Stimulated activated CD4-positive, alpha-beta T cell treated with anti-CD3 and anti-CD28 coated beads, Interleukin-1b, Interleukin-23, amount 100 ng/mL, for 1 hour (primary cell): ENCODE measurements at places on chromosomes 6 and 20.

DNA sequence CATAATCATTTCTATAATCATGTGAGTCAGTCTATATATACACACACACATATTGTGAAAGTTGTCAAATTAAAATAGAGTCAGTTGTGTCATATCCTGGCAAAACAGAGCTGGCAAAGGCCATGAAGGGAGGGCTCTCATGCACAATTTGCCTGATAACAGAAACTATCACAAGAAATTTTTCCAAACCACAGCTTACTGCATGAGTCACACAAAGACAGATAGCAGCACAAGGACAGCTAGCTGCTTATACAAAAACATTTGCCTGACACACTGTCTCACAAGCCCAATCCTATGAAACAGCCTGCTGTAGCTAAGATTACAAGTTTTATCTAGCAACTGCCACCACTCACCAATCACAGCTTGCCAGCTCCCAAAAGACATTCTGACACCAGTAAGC is 848.5 kb upstream of the MAN1A1 start:
- no peak for DNase-seq

- DNase-seq = no peak
Measured at GRCh38 chr20:61042506-61043385, 209.3 kb upstream of the CDH4 start.

DNA sequence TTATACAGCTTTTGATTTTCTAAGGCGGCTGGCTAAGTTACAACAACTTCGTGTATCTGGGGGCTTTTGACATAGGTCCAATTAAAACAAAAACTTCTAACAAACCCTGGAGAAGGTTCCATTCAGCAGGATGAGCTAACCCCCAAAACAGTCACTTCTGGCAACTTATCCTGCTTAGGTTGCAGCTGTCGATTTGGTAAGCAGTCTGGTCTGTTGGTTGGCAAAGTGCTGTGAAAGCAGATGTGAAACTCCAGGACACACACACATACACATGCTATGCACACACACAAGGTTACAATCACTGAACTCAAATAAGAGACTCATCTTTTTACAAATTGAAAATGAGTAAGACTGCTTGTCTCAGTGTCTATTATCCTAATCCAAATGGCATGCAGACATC is 119.0 kb upstream of the STMND1 start:
- DNase-seq = no peak

DNA sequence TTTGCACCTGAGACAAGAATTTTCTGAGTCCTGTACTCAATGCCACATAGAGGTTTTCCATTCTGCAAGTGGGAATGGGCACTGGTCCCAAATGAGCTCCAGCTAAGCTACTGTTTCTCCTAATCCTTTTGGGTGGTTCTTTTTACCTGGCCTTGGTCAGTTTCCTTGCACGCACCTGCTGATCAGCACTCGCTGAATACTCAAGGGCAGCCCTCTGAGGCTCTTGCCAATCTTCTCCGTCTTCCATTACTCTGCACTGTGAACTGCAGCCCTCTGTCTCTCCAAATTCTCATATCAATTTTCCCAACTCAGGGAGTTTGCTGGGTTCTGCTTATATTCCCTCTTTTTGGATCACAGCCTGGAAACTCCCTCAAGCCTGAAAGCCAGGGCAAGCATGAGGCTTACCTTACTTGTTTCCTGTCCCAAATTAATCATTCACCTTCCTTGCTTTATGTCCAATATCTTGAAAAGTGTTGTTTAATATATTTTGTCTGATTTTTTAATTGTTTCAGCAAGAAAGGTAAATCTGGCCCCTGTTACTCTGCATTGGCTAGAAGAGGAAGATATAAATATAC is 138.0 kb upstream of the TBX18 start:
- no peak for DNase-seq

GRCh38 chr6:130452336-130452735 is 86.5 kb downstream of the TMEM200A start:
- DNase-seq = no peak

- DNase-seq = no peak
Measured at GRCh38 chr6:161105408-161105807, 113.8 kb downstream of the MAP3K4 start.

DNA sequence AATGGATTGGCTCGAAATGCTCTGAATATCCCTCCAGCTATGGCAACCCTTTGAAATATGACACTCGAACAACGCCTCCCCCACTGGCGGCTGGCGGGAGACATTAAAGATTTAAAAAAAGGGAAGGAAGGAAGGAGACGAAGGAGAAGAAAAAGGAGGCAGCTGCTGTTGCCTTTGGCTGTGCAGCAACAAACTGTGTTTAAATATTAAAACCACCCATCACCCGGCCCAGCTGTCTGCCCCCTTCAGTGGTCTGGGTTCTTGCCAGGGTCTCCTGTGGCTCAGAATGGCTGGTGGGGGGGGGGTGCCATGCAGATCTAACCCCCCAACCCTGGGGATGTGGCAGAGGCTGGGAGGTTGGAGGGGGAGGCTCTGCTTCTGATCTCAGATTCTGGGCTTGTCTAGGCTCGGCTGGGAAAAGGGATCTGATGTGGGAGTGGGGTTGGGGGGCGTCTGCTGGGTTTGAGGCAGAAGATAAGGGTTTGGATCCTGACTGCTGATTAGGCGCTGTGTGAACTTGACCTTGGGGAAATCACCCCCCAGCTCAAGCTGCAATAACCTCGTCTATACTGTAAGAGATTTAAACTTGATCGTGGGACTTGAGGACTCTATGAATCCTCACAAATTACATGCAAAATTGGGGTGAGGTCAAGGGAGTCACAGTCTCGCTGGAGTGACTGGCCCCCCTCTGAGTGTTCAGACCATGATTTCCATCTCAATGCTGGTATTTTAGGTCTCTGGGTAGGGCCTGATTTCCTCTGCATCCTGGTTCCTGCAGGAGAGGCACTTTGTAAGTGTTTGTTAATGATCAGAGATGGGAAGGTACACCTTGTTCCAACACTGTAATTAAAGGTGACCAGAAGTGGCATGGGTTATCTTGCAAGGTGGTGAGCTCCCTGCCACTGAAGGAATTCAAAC is 40.3 kb upstream of the BLCAP start:
- no peak for DNase-seq

GRCh38 chr6:40710626-40711330 is 123.6 kb upstream of the LRFN2 start:
- DNase-seq = no peak

GRCh38 chr6:148441454-148441911 is 98.8 kb downstream of the SASH1 start:
- no peak for DNase-seq

GRCh38 chr20:46599227-46599987 is 49.0 kb upstream of the OCSTAMP start:
- DNase-seq = no peak

DNA sequence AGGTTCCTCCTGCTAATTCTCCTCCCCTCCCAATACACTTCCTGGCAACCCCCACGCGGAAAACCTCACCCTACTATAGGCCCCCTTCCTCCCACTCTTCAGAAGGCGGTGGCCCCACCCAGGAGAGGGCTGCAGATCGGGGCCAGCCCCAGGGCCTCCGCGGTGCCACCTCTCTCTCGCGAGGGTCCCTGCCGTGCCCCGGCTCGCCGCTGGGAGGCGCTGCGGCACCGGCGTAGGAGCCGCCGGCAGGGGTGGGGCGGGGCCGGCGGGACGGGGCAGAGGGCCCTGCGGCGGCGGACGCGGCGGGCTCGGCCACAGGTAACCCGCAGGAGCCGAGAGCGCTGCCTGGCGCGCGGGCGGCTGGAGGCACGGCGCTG is at the start of gene ANKRD6:
TSS of gene ANKRD6 (plus strand) at position 278 of the 377 bp plus-strand sequence. CDS start 133,825 bp downstream, outside the sequence.
- DNase-seq = peak; percentile 84

GRCh38 chr20:20224806-20225205 is 143.1 kb upstream of the INSM1 start:
- no peak for DNase-seq

GRCh38 chr6:131368198-131368911 is 204.7 kb upstream of the ARG1 start:
- DNase-seq = no peak

GRCh38 chr6:37920667-37921066 is 101.1 kb downstream of the ZFAND3 start:
- DNase-seq = no peak

DNA sequence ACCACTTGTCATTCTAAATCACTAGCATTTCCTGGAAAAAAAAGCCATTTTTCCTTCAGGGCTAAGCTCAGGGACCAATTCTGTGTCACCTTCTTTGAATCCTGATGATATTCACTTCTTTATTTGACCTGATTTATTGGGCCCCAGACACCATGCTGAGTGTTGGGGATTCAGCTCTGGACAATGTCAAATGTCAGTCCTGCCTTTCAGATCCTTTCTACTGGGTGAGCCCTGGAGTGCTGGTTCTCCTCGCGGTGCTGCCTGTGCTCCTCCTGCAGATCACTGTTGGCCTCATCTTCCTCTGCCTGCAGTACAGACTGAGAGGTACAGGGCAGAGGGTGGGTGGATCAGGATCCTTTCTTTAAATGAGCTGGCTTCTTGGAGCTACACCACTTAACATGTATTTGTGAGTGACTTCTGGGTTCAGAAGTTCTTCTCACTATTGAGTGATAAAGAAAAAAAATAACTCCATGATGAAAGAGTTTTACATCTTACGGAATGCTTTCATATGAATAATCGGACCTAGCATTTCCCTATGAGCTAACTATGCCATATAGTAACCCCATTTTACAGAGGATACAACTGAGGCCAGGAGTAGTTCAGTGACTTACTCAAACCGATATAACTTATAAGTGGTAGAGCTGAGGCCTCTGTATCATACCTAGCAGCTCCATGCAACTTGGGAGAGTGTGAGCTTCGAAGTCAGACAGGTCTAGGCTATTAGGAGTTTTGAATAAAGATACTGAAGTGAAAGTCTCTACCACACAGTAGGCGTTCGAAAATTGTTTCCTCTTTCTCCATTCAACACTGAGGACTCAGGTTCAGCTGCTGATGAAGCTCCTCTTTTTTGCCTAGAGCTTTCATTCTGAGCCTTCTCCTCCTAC is 9.3 kb downstream of the MOG start:
- no peak for DNase-seq

- no peak for DNase-seq
Measured at GRCh38 chr6:133236932-133237331, 4.2 kb upstream of the EYA4 start.

GRCh38 chr20:63238514-63239125 is 2.9 kb downstream of the BIRC7 start:
- no peak for DNase-seq

DNA sequence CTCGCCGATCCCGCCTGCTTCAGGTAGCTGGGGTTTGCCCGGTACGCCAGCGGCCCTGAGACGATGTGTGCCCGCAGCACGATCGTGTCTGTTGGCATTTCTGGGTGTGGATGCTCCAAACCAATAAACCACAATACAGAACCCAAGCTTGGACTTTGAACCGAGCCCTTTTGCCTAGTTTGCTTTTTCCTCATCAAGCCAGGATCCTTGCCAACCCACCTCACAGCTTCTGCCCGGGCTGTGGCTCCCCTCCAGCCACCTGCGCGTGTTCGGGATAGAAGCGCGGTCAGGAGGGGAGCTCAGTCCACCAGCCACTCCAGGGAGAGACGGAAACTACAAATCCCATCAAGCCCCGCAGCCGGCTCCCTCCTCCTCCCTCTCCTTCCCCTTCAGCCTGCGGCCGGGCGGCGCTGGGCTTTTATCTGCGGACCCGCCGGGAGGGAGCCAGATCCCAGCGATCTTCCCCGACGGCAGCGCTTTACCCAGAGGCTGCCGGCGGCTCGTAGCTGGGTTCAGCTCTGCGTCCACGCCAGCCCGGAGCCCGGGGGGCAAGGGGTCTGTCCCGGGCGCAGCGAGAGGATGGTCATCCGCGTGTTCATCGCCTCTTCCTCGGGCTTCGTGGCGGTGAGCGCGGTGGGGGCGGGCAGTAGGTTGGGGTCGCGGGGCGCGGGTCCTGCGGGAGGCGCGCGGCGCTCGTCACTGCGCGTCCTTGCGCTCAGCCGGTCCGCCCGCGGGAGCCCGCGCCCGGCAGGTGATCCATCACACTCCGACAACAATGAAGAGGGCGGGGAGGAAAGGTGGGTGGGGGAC is at the start of gene SH3BGRL2:
TSS of gene SH3BGRL2 (plus strand) at position 447 of the 810 bp plus-strand sequence. CDS start at position 580, 133 bp downstream.
- DNase-seq = no peak

DNA sequence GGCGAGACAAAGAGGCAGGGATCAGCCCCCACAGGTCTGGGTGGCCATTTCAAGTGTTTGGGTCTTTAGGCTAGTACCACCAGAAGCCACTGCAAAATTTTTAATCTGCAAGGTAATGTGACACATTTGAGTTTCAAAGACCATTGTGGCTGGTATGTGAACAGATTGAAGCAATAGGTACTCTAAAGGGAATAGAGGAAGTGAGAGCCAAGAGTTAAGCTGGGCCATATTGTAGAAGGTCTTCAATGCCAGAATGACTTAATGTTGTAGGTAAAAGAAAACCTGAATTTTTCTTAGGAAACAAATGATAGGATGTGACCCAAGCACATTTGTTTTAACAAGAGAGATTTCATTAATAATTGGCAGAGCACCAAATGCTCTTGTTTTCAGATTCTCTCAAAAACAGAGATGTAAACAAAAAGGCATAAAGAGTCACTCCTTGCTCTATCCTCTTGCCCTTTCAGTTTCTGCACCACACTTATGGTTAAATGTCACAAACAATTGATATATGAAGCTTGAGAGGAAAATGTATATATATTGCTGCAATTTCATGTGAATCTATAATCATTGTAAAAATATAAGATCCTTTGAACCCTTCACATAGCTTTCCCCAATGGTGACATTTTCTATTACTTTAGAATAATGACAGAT is 307.1 kb upstream of the PLN start:
- DNase-seq = no peak
